NCI-H1694 treated with DMSO at 0.1 percent for 48 hours (cell line): ENCODE measurements at places on chromosomes 13 and 19.

- DNase-seq: no peak
Observed at GRCh38 chr13:101473458-101473857, 21.0 kb downstream of the ITGBL1 start.

DNA sequence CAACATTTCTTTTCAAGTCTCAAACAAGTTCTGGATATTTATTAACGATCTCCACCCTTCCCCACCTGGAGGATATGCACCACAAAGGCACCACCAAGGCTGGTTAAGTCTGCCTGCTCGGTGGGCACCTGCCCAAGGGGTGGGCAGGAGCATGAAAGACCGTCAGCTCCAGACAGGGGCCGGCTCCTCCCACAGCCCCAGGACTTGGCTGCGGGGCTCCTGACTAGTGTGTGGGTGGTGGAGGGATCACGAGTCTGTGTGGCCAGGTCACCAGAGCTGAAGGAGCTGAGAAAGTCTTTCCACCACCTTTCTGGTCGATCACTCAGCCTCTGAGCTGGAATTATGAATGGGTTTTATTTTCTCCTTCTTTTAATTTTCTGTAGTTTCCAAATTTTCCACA is 7.8 kb downstream of the SLC7A1 start:
- no peak for DNase-seq

DNA sequence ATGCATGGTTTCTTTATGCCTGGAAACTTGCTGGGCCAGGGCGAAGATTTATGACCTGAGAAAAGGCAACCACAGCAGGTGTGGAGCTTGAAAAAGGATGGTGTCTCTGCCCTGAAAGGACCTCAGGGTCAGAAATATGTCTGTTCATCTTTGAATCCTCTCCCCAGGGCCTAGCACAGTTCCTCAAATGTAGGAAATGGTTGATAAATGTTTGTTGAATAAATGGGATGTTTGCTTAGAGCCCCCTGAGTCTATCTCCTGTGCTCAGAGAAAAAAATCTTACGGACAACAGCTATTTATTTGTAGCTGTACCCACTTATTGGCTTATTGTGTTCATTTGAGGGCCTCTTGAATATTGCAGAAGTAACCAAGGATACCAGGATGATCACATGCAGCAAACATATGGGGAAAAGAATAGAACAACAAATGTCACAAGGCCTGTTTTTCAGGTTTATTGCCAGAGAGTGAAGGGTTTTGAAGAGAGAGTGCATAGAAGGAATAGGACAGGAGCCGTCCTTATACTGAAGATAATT is 114.5 kb downstream of the KLF5 start:
- DNase-seq: no peak

DNA sequence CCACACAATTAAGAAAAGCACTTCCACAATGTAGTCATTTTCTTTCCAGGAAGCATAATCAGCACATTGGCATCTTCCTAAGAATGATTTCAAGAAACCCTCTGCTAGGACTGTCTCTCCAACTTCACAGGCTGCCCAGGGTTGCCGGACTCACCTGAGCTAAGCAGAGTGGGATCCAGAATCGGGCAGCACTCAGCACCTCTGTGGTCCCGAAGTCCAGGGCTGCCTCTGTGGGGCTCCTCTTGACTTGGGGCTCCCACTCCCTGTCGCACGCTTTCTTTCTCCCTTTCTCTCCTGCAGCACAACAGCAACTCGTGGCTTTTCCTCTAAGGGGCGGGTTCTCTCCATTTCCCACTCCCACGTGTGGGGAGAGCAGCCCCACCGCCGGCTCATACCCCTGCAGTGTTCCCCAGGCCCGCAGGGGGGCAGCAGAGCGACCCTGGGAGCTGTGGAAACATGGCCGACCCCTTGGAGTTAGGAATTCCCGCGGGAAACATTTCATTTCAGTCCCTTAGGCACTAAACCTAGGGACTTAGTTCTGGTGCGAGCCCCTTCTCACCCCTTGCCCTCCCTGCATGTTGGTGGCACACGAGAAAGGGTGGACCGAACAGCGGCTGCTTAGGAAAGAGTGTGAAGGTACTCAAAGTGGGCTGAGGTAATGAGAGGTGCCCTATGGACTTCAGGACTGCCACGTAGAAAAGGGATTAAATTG is at the start of gene TMEM272:
TSS of gene TMEM272 (minus strand) at position 316 of the 712 bp plus-strand sequence. CDS start 6,647 bp downstream, outside the sequence.
- DNase-seq: peak; percentile 52

GRCh38 chr19:36152019-36152351 is 262 bp downstream of the COX7A1 start:
- no peak for DNase-seq

DNA sequence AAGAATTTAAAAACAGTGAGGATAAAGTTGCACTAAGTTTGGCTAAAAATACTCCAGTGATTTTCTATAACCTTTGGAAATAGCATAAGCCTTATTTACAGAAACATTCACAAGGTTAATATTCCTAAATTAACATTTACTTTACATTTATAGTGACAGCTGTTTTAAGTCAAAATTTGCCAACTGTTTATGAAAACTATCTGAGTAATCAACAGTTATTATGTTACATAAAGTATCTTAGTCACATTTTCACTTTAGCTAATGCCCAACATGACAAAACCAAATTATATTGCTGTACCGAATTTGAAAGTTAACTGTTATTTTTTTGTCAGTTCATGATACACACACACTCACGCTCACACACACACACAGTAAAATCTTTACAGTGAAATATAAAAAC is 1.2 kb downstream of the TNFRSF19 start:
- DNase-seq: no peak

GRCh38 chr13:61833228-61833627 is 417.6 kb upstream of the PCDH20 start:
- no peak for DNase-seq

DNA sequence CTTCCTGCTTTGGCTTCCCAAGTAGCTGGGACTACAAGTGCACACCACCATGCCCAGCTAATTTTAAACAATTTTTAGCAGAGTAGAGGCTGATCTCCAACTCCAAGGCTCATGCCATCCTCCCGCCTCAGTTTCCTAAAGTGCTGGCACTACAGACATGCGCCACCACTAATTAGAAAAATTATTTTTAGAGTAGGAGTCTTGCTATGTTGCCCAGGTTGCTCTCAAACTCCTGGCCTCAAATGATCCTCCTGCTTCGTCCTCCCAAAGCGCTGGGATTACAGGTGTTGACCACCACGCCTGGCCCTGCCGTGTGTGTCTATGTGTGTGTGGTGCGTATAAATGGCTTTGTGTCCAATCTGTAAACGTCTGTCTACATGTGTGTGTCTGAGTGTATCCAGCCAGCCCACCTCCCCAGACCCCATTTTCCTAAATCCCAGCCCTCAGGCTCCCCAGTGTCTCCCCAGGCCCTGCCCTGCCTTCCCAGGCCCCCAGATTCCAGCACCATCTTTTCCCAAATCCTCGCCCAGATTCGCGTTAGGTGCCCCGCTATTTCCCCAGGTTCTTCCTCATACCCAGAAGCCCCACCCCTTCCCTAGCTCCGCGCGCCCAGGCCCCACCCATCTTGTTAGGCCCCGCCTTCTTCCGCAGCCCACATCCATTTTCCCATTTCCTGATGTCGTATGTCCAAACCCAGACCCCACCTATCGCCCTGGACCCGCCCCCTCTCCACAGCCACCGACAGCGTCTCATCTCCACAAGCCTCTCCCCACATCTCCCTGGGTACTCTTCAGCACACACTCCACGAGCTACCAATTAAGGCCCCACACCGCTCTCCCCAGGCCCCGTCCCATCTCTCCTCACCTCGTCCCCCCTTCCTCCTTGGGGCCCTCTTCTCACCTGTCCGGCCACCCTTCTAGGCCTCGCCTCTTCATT is 24.9 kb downstream of the SLC8A2 start:
- no peak for DNase-seq

DNA sequence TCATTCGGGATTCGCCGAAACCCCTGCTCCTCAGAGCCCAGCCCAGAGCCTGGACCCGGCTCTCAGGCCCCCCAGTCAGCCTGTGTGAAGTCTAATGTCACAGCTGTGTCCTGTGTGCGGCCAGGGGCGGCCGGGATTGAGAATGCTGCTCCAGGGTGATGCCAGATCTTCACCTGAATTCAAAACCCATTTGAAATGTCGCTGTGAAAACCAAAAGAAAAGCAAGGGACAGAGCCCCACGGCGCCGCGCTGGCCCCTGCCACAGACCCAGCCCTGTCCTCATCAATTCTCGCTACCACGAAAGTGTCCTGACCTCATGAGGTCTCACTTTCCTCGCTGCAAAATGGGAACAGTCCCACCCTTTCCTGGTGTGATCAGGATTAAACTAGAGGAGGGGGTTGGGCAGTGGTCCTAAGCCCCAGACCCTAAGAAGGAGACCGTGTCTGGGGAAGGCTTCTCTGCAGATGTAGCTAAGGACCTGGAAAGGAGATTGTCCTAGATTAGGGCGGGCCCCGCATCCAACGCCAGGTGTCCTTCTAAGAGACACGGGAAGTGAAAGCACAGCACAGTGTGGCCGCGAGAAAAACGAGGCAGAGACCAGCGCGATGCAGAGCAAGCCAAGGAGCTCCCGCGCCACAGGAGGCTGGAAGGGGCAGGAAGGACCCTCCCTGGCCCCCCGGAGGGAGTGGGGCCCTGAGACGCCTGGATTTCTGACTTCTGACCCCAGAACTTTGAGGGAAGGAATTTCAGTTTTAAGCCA is 34.0 kb upstream of the SPACA7 start:
- no peak for DNase-seq

DNA sequence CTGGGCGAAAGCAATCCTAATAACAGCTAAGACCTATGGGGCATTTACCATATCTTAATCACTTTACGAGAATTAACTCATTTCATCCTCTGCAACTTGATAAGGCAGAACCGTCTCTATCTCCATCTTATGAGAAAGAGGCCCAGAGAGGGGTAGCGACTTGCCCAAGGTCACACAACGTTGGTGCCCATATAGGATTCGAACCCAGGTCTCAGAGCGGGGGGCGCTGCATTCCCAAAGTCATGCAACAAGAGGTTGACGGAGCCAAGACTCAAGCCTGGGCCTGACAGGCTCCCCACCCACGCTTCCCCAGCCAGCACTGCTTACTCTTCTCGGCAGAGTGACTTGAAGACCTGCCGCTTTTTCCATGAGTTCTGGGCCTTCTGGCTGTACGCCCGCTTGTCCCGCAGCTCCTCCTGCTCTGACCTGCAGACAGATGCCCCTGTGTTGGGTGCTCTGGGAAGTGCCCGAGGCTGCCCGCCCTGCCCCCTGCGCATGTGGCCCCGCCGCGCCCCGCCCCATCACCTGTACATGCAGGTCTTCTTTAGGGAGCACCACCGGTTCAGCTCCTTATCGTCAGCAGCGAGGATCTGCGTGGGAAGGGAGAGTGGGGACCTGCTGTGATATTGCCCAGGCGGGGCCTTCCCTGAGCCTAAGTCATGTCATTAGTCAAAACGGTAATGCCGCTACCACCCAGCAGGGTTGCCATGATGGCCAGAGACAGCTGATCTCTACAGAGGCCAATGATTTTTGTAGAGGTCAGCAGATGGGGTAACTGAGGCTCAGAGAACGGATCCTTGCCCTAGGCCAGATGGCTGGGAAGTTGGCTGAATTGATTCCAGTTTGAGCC is 10.8 kb downstream of the KRI1 start:
- DNase-seq: no peak

GRCh38 chr13:77185721-77186120 is 141.2 kb downstream of the MYCBP2 start:
- DNase-seq: no peak

DNA sequence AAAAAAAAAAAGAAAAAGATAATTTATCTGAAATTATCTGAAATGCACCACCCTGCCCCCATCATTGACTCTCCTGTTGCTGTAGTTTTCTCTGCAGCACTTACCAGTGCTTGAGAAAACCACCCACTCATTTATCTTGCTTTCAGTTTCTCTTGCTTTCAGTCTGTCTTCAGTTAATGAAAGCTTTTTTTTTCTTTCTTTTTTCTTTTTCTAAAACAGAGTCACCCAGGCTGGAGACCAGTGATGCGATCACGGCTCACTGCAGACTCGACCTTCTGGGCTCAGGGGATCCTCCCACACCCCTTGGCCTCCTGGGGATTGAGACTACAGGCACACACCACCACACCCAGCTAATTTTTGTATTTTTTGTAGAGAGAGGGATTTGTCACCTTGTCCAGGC is 4.3 kb upstream of the ACP5 start:
- DNase-seq: no peak

- no peak for DNase-seq
Observed at GRCh38 chr13:75407998-75408397, 74.0 kb downstream of the TBC1D4 start.

GRCh38 chr19:56271151-56271550 is 1.4 kb upstream of the EDDM13 start:
- DNase-seq: no peak

- DNase-seq: no peak
Observed at GRCh38 chr13:98534821-98535220, 42.1 kb downstream of the STK24 start.

- DNase-seq: no peak
Observed at GRCh38 chr13:75978818-75979217, 342.7 kb downstream of the LMO7 start.

DNA sequence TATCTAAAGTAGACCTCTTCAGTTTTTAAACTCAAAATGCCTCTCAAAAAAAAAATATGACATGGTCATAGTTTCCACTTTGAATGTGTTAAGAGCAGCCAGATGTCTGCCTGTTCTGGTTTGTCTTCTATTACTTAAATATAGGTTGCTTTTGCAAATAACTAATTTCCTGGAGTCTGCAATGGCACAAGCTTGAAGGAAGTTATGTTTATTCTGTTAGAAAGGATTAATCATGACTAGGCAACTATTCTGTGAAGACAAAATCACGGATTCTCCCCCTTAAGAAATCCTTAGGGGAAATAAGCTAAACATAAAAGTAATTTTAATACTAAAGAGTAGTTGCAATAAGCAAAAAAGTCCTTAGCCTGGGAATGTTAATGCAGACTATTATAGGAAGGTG is 26.3 kb downstream of the SKA3 start:
- no peak for DNase-seq

GRCh38 chr19:6039566-6040225 is 61.8 kb upstream of the RANBP3 start:
- no peak for DNase-seq

GRCh38 chr13:91079176-91079575 is 268.3 kb upstream of the MIR17HG start:
- DNase-seq: no peak

- DNase-seq: peak; percentile 16
Observed at GRCh38 chr13:102571075-102571474, 25.7 kb upstream of the TPP2 start.

DNA sequence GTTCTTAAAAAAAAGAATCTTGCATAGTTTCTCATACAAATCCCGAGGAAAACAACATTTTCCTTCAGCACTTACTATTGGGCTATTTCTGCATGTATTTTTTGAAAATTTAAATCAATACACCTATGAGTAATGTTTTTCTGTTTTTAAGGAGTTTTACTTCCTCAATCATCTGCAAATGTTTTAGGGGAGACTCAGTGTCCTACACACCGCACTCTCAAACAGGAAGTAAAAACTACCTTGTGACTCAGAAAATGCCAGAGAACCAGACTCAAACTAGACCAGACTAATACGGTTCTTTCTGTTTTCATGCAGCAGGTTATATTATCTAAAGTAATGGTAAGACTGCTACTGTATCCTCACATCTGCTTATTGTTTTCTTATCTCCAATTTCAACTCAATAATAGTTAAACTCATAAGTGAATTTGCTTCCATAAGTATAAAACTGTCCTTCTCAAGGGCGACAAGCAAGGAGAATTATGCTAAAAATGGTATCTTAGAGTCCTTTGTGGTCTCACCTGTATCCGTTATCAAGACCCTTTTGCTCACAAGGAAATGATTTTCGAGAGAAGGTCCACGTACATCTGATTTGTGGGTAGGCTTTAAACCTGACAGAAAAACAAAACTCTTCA is 52.5 kb downstream of the FLT3 start:
- DNase-seq: no peak

GRCh38 chr19:13808856-13809255 is 13.6 kb downstream of the ZSWIM4 start:
- no peak for DNase-seq
